ENCODE measurements at places on chromosomes 2 and 18. TPM values are rescaled to one million over a fixed set of nuclear protein-coding genes. Genes with fewer than 3 reads are reported as not detected.

GRCh38 chr2:236684504-236685256 is 115.1 kb downstream of the ACKR3 start:
- no peak for DNase-seq

GRCh38 chr2:160646684-160647444 is 153.3 kb upstream of the RBMS1 start:
- DNase-seq, result no peak

GRCh38 chr18:22180722-22181121 is 11.3 kb downstream of the GATA6 start:
- no peak for DNase-seq

DNA sequence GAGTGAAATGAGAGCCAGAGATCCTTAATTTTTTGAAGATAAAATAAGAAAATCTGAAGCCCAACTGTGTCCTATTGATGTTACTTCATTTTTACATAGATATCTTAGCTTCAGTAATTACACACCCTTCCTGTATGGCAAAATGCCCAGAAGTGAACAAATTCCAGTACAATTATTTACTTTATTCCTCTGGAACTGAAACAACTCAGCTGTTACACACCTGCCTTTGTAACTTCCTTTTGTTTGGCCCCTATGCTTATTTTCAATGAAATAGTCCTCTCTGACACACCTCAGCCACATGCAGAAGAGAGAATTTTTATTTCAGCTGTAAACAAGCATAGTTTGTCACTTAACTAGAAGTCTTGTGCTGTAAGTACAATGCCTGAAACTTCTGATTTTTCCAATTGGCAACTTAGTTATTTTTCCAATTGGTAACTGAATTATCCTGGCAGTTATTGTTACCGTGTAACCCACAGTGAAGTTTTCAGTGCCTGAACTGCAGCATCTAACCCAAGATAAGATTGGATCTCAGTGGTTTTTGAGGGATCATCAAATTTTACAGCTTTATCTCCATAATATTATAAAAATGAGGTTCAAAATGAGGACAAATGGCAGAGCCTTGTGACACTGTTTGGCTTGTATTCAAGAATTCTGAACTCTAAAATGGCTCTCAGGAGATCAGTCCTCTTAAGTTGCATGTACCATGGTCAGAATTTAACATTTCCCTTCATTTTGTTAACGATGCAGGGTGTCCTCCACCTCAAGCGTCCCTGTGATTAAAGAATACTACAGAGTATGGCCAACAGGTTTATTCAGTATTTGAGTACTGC is 82.6 kb downstream of the PKP4 start:
- no peak for DNase-seq

- DNase-seq, result no peak
These were observed 125.8 kb upstream of the CREB1 start for GRCh38 chr2:207403950-207404349.

MOCOS gene
- 0.22 TPM for total RNA-seq

DNA sequence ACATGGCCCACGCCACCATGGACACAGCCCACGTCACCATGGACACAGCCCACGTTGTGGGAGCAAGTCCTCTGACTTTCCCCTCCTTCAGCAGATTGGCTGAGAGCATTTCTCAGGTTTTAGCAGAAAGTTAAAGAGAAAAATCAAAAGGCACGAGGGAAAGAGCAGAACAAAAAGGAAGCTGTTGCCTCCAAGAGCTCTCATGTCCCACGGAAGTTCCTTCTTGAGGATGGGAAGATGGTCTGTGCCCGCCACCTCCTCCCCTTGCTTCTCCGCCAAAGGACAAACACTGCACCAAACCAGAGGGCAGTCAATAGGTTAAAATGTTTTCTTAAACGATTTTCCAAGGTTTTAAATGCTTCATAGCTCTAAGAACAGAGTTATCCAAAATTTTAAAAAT is 148.4 kb downstream of the HDAC4 start:
- DNase-seq, result no peak

- no peak for DNase-seq
These were observed 571.1 kb downstream of the TNS1 start for GRCh38 chr2:217431577-217432269.

DNA sequence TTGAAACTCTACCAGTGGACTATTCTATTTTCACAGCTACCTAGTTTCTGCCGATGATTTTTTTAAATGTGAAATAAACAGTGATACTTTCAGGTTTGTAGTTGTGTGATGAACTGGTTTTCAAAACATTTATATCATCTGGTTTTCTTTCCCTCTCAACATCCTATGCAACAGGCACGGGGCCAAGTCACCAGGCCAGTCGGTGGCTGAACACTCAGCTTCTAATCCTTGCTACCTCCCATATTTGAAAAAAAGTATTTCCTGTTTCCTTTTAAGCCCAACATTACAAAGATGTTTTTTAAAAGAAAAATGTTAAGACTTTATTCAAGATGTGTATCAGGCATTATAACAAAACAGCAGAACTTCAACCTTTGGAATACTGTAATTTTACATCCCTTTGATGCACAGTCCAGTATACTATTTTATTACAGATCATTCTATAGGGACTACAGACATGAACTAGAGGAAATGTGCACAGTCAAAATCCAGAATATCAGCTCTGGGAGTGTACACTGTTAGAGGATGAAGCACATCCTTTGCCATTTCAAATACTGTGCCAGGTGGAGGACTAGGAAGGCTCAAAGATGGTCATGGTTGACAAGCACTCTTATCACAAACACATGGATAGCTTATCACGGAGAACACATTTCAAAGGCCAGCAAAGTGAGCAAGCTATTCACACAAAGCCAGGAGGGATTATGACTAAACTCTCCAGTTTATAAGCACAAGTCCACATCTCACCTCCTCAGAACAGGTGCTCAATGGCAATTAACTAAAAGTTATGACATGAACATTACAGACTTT is 14.6 kb downstream of the MRPL35 start:
- no peak for DNase-seq

DNA sequence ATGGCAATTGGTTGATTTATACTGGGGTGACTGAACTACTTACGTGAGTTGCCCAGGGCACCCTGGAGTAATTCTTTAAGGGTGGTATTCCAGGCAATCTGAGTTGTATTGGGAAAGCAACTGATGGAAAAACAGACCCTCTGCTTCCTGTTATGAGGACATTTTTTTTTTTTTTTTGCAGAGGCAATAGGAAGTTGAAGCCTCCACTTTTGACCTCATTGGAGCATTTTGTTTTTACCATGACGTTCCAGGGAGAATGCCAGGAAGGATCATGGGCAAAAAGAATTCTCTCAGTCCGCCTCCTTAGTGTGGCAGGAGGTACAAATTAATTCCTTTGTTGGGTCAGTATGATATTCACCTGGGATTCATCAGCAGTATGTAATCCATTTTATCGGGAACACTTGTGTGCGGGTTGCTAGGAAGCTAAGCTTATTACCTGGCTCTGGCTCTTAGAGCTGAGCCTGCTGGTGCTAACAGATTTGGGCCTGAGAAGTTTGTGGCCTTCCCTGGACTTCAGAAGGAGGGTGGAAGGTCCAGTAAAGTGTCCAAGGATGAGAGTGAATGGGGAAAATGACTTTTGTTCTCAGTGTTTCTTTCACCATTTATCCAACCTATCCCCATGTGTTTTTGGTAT is 272.9 kb upstream of the EPAS1 start:
- no peak for DNase-seq

DNA sequence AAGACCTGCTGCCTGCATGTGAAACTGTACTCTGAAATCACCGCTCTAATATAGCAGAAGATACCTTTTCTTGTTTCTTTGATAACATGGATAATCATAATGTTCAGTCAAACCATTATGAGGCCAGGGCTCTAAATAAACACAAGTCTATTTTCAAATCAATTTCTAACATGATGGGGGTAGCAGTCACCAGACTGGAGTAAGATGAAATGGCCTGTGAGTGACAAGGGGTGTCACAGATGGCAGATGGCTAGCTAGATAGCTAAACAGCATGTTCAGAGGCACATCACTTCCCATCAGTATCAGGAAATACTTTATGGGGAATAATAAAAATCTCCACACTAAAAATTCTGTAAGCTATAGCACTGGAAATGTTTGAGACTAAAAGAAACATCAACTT is 14.0 kb downstream of the MBD2 start:
- DNase-seq, result no peak

- DNase-seq, result peak; percentile 1
These were observed 4.3 kb downstream of the COL3A1 start for GRCh38 chr2:188978291-188979081.

GRCh38 chr2:74873678-74874640 is 40.0 kb downstream of the HK2 start:
- no peak for DNase-seq

MTLN gene
- 43.0 TPM for total RNA-seq

TXNDC2 gene
- total RNA-seq, result not detected

- DNase-seq, result no peak
These were observed 706.0 kb upstream of the RAB6C start for GRCh38 chr2:129273266-129274037.

DNA sequence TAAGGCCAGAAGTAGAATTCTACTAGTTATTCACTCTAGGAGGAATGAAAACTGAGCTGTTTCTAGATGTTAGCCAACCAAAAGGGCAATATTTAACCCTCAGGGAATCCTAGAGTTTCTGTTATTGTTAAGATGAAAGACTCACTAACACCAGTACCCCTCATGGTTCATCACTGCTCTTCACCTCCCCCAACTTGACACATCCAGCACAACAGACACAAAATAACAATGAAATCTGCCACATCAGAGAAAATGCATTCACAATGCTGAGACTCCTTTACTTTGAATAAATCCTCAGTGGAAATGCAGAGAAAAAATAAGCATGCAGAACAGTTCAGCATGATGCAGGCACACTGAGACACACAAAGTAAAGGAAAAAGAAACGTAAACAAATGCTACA is 111.3 kb downstream of the RIF1 start:
- DNase-seq, result no peak

DNA sequence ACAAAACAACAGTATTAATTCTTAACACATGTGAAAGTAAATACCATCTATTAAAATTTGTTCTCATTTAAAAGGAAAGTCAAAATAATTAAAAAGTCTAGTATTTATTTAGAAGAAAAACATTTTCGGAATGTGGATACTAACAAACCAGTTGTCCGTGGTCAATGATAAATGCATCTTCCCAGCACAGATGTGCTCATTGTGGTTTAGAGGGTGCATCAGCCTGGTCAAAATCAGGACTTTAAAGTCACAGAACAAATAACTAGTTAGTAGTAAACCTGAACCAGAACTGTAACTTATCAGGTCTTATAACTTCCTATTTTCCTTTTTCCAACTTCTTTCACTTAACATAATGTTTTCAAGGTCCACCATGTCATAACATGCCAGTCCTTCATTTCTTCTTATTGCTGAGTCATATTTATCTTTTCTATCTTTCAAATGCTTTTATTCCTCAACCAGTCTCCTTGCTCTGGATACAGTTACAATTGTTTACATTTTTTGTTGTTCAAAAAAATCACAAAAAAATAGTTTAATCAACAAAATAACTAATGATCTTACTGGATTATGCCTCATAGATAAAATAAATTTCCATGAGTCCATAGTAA is 55.8 kb downstream of the ID2 start:
- DNase-seq, result no peak

DNA sequence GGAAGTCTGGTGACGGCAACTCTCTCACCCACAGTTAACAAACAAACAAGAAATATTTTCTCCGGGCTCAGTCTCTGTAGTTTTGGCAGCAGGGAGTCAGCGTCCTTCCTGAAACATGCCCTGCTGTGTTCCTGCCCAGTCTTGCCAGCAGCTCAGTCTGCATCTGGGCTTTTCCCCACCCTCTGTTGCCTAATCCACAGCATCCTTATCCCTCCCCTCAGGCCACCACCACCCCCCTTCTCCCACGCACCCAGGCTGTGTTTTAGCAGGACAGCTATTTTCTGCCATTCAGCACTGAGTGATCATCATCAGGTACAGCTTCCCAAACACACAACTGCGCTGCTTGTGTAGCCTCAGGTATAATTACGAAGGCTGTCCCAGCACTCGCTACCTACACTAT is 168.2 kb downstream of the DPP10 start:
- DNase-seq, result no peak

POU3F3 gene
- total RNA-seq, result not detected

GRCh38 chr2:158211502-158211901 is 109.8 kb downstream of the UPP2 start:
- DNase-seq, result no peak

DNA sequence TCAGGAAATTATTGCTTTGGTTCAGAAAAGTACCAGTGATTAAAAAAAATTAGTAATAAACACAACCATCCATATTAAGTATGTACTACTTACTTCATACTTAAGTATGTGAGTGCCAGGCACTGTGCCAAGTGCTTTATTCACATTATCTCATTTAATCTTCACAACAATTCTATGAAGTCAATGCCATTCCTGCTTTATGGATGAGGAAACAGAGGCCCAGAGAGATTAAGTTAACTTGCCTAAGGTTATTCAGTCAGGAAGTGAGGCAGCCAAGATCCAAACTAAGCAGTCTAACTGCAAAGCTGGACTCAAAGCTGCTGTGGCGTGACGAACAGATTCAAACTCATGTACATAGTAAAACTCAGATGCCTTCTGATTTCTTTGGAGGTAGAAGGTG is 22.3 kb downstream of the DTNB start:
- DNase-seq, result no peak

DNA sequence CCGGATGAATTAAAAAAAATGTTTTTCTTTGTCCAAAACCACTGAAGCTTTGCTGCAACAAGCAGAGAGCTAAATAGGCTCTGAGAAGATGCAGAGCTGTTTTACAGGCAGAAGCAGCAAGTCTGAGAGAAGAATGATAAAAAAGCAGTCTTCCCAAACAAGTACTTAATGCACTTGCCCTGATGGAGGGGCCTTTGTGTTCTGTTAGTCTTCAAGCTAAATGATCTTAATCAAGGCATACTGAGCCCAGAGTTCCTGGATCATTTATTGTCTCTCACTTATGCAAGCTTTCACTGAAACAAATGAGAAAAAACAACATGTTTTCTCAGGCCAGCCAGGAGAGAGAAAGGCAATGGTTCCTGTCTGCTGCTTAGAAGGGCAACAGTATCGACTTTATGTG is 152.5 kb downstream of the CLIP4 start:
- DNase-seq, result no peak
